Substantia nigra (tissue), 51 donors: ENCODE measurements at places on chromosomes 4 and X.

DNA sequence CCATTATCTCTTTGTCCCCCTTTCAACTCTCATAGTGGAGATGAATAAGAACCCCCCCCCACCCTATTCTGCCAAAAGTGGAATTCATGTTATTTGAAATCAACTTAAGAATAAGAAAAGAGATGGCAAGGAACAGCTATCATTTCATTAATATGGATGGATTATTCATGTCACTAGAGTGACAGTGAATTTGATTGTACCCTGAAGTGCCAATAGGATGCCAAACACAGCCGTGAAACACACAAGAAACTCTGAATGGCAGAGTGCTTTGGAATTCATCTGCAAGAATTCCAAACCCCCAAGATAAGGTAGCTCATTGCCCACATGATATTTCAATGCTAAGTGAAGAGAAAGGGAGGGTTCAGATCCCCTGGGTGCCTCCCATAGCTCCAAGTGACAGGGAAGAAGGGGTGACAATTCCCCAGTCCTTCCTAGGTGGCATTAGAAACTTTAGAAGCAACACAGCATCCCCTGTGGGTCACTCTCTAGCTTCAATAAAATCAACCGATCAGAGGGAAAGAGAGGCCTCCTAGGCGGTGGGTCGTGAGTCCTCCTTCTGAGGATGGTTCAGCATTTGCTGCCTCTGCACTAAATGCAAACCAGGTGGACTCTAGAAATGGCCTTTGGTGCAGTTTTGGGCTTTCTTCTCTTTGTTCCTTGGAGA, 84.3 kb downstream of the MGST2 start:
- DNase-seq: no peak

GRCh38 chrX:39212456-39212855, 411.2 kb downstream of the MID1IP1 start:
- no peak for DNase-seq

DNA sequence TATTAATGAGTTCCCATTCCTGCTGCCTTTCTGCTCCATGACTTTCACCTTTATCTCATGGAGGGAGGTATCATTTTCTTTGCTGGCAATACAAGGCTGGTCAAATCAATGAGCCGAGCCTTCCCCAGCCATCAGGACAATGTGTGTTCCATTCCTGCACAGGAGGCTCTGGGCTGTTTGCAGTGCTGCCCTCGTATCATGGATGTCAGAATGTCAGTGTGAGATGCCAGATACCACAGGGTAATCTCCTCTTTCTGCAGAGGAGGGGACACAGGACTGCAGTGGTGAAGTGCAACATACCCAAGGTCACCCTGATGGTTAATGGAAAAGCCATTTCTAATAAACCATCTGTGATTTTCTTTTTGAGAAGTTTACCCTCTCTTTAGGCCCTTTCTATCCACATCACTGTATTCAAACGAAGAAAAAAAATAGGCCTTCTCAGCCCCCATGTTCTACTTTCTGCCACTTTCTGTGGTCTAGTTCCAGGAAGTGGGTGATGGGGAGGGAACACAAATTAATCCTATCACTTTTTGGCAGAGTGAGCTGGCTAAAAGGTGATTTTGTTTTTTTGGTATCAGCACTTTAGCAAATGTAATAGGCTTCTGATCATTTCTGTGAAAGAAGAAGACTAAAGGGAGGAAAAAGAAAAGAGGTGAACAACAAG, 490.2 kb upstream of the BOD1L1 start:
- no peak for DNase-seq

DNA sequence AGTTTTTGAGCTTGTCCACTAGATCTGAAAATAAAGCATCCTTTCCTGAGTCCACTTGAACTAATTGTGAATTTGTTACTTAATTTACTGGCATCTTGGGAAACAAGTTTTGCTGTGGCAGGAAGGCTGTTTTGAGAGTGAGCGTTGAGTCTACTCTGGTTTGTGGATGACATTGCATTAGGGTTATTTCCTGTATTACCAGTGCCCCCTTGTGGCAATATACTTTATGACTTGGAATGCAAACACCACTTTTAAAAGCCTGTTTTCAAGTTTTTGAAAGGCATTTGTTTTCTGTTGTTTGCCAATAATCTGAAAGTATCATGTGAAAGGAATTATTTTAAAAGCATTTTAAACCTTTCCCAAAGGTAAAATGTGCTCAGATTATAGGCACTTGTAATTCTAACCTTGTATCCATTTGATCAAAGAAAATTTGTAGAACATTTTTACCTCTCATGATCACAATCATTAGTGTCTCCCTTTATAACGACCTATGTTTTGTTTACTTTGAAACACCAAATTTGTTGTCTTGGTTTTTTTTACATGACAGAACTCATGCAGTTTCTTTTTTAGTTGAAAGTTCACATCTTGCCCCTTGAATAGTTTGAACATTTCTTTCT, 18.0 kb upstream of the CYP2U1 start:
- no peak for DNase-seq

DNA sequence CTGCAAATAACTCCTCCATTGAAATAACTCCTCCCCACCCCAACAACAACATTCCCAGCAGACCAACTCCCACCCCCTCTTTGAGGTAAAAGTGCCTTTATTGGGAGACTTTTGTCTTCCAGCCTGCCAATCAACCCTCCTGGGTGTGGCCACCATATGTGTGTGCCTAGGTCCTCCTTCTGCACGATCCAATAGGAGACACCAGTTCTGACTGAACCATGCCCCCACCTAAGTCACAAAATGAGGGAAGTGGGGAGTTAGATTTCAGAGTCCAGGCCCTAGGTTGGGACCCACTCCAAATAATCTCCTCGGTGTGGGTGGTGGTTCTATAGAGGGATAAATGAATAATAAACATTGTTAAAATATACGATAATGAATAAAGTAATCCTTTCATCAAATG, 3.0 kb downstream of the PLP2 start:
- DNase-seq: no peak

DNA sequence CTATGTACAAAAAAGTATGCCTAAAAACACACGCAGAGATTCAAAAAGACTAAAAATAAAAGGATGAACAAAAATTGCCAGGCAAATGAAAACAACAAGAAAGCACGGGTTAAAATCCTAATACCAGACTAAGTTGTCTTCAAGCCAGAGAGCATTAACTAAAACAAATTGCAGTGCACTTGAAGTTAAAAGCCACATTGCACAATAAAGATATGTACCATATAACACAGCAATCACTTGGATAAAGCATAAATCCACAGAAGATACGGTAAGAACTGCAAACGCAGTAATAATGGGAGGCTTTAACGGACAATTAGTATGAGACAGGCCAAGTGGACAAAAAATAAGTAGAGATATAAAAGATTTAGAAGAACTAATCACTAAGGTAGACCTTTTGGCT, 14.9 kb downstream of the CCDC158 start:
- no peak for DNase-seq

- no peak for DNase-seq
Measured at GRCh38 chr4:108109997-108110416, 58.7 kb downstream of the LEF1 start.

DNA sequence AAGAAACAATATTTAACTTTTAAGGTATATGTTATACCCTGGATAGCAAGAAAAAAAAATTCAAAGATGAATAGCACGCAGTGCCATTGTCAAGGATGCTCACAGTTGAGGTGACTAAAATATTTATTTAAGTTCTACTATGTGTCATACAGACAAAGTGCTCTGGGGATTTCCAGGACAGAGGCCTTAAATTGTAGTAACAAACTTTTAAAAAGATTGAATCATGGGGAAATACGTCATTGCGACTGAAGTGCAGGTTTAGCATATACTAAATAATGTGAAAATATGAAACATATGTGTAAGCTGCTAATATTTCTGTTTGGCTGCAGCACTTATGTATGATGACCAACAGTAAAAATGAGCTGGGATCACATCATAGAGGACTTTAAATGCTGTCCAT, 748.0 kb upstream of the PCDH7 start:
- DNase-seq: no peak

- DNase-seq: no peak
Measured at GRCh38 chrX:54482839-54483593, 13.0 kb downstream of the FGD1 start.

- DNase-seq: no peak
Measured at GRCh38 chrX:84453351-84454246, 48.7 kb downstream of the HDX start.

DNA sequence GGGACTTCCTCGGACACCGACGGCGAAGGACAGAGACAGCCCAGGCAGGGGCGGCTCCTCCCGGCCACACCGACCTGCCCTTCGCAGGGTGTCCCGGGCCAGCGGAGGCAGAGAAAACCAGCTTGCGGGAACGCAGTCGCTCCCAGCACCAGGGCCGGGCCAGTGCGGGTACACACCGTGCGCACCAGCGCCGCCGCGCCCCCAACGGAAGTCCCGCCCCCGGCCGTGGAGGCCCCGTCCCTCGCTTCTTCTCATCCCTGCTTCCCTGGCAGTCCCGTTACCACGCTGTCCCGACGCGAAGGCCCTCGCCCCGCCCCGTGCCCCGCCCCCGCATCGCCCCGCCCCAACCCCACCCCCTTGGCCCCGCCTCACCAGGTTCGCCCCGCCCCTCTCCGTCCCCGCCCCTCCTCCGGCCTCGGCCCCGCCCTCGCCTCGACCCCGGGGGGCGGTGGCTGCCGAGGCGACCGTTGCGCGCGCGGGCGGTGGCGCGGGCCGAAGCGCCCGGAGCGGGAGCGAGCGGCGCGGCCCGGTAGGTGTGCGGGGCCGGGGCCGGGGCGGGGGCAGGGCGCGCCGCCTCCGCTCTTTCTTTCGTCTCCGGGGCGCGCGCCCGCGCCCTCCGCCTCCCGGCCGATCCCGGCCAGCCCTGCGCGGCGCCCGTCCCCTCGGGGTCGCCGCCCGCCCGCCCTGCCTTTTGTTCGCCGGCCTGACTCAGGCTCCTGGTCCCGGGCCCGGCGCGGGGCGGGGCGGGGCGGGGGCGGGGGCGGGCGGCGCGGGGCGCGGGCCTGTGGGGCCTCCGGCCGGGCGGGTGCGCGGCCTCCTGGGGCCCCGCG, at the start of gene RGS12:
RGS12 (plus strand) TSS at position 451 of the 830 bp plus-strand sequence. CDS start 23,150 bp downstream, outside the sequence.
- peak; percentile 93 for DNase-seq
